NCI-H524 (cell line): ENCODE measurements at places on chromosomes 13 and 19.

DNA sequence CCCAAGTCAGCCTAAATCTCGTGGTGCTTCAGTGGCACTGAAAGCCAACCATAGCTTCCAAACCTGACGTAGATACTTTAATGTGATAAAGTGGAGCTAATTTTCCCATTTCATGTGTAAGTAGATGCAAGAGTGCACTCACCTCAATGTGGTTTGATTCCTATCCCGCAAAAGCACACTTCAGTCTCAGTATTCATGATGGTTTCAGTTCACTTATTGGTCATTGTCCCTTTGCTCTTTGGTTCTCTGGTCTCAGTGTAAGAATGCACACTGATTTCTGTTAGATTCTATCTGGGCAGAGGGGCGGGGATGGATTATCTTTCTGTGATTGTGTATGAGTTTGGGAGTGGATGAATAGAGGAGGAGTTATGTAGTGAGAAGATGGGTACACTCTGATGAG, 340.6 kb downstream of the KCNRG start:
- DNase-seq = no peak

DNA sequence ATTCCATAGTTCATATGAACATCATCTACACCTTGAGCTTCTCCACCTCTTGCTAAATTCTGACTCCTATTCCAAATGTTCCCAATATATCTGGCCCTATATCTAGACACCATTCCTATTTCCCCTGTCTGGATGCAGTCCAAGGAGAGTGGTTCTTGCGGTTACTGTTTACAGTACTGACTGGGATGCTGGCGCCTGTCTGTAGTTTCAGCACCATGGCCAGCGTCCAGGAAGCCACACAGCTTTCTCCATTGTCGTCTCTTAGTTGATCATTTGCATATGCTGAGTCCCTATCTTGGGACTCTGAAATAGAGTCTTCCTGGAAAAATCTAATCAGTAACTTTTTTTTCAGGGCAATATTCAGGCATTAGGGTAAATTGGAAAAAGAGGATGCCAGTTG, 14.9 kb downstream of the LAIR2 start:
- DNase-seq = no peak

DNA sequence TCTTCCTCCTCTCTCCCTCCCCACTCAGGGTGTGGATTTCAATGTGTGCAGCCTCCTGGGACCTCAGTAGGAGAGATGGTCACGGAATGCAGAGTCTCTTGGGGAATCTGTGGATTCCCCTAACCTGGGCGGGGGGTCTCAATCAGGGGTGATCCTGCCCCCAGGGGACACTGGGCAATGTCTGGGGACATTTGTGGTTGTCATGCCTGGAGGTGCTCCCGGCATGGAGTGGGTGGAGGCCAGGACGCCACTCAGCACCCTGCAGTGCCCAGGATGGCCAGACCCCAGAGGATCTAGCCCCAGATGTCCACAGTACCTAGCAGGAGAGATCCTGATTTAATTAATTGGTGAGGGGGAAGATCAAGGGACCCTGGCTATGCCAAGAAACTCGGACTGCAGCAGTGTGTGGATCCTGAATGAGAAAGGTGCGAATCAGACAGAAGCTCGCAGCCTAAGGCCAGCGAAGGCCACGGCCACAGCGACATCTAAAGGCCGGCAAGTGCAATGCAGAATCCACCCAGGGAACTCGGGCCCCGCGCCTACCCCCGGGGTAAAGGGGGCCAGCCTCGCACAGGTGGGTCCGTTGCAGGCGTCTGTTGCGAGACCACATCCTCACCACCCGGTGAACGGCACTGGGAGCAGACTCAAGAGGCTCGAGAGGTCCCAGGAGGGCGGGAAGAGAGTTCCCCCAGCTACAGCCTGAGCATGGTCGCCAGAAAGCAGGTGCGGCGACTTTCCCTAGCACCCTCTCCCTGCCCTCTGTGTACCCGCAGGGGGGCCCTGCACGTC, 88.8 kb downstream of the GNG7 start:
- no peak for DNase-seq

DNA sequence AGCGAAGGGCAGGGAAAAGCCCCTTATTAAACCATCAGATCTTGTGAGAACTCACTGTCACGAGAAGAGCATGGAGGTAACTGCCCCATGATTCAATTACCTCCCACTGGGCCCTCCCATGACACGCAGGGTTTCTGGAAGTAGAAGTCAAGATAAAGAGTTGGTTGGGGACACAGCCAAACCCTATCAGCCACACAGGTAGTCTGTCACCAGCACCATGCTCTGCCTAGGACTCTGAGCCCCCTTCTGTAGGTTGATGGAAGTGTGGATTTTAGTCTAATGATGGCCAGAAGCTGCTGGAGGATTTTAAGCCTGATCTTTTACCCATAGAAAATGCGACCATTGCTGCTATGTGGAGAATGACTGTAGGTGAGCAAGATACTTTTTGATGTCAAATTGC, 60.8 kb downstream of the ARHGEF7 start:
- no peak for DNase-seq

DNA sequence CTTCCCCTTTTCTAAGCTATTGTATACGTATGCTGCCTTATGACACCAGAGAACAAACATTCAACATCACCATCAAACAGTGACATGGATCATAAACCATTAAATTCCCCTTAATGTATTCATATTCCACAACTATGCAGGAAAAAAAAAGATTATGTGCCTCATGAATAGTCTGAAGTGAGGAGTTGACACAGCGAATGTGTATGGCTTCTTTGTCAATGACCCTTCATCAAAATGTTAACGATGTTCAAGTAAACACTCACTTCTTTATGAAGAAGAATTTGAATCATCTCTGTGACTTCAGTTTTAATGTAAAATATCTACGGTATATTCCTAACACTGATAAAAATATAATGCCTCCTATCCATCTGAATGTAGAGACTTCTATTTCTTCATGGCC, 44.6 kb downstream of the SMAD9 start:
- DNase-seq = no peak

DNA sequence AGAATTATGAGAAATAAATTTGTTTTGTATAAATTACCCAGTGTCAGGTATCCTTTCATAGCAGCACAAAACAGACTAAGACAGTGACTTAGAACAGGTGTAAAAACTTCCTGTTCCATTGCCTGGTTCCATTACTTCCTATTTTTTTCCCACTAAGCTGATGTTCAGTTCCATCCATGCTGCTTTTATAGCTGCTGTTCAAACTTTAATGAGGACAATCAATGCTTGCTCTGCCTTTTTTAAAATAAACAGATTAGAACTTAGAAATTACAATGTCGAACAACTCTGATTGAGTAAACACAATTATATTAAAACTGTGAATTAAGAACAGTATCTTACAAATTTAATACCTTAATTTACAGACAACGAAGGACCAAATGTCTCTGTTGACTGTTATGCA, 818.9 kb downstream of the OLFM4 start:
- no peak for DNase-seq

GRCh38 chr19:45670670-45671453, 2.8 kb downstream of the GIPR start:
- DNase-seq = no peak

DNA sequence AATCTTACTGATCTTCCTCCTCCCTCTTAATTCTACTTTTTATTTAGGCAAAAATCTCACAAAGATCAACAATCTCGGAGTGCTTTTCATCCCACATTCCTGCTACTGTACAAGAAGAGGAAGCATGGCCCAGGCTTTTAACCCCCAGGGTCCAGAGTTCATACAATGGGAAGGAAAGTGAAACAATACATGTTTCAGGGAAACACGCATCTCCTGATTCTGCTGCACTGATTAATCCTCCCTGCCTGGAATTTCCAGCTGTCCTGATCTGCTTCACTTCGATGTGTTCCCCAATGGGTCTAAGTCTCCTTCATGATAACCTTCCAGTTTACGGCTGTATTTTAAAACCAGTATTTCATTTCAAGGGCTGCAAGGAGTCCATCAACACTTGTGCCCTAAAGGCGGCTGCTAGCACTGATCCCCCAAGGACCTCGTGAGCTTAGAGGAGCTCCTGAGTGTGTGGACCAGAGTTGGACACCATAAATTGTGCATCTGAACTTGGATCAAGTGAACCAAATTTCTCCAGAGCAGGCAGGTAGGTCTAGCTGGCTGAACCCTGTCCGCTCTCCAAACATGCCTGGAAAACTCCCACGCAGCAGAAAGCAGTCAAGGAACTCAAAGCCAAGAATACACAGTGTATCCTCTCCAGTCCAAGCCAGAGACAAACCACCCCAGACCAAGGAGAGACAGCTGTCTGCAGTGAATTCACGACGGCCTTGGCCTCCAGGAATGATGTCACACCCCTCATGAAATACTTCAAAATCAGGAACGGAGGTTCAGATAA, 44.3 kb downstream of the COL4A1 start:
- no peak for DNase-seq

GRCh38 chr19:13034636-13035035, 39.4 kb downstream of the NFIX start:
- DNase-seq = no peak

DNA sequence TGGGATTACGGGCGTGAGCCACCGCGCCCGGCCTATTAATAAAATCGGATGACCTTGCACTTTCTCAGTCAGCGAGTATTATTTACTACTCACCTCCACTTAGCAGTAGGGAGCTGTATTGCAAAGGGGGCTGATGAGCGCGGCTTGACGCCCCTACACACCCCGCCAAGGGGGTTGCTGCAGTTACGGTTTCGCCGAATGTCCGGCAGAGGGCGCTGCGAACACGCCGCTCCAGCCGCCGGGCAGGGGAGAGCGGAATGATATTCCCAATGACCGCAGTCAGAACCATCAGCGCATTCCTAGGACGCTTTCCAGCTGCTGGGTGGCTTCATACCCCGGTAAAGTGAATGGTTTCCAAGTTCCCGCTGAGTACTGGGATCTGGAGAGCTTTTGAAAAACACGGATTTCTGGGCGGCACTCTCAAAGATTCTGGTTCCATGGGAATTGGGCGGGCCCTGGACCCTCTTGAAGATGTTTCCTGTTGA, 30.0 kb upstream of the TPT1 start:
- no peak for DNase-seq

DNA sequence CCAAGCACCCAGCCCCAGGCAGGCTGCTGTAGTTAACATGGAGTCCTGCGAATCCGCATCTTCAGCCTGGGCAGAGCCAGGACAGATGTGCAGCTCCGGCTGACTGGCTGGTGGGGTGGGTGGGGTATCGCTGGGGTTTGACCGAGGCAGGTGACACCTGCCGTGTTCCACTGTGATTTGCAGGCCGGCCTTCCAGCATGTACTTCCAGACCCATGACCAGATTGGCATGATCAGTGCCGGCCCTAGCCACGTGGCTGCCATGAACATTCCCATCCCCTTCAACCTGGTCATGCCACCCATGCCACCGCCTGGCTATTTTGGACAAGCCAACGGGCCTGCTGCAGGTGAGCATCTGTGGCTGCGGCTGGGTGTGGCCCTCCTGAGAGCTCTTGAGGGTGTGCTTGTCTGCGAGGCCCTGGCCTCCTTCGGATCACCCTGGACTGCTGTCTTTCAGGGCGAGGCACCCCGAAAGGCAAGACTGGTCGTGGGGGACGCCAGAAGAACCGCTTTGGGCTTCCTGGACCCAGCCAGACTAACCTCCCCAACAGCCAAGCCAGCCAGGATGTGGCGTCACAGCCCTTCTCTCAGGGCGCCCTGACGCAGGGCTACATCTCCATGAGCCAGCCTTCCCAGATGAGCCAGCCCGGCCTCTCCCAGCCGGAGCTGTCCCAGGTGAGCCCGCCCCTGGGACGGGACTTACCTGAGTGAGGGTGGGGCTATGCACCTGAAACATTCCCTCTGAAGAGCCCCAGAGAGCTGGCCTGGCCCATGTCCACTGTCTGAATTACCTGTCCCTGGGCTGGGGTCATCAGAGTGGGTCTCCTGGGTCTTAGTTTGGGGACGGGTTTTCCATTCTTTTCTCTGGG, 30.6 kb downstream of the CERS1 start:
- DNase-seq = no peak

DNA sequence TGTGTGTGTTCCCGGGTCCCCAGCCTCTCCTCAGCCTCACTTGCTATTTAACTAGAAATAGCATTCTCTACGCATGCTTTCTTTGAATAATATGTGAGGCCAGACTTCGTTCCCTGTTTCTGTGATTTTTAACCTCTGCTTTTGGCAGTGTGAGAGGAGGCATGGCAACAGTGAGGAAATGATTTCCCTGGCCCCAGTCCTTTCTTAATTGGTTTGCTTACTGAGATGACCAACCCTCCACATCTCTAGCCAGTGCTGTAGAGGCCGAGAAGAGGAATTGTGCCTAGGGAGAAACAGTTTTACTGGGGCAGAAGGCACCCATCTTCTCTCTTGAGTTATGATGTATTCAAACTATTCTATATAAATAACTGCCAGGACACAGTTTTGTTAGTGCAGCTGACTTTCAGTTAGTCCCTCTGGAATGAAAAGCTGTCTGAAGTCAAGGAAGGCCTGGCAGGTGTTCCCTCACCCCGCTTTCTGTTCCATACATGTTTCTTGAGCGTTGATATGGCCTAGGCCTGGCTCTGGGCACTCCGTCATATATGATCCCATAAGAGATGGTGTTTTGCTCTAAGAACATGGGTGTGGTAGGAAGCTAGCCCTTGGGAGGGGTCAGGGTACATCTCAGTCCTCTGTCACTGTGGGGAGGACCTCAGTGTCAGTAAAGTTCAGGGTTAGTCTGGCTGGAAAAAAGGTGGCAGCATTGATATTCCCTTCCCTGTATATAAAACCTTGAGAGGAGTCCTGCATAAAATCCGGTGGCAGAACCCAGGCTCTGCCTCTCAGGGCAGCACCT, 73.7 kb upstream of the NPAS1 start:
- no peak for DNase-seq

DNA sequence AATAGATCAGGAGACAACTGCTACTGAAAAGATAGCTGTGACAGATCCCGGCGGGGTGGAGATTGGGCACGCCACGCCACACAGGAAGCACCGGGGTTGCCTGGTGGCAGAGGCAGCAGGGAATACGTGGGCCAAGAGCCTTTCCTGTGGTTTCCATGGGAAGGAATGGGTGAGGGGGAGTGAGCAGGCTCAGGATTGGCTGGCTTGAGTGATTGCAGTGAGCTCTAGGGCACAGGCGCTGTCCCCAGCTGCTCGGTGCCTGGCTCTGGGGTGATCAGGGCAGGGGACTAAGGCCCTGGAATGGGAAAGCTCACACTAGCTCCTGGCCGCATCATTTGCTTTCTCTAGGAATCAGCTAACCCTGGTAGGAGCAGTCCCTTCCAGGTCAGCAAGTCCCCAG, 166.1 kb downstream of the USP12 start:
- peak; percentile 94 for DNase-seq

GRCh38 chr19:18418483-18419194, 559 bp upstream of the SSBP4 start:
- DNase-seq = peak; percentile 67

- DNase-seq = no peak
Measured at GRCh38 chr13:63305641-63306133, 1890.0 kb upstream of the PCDH20 start.

GRCh38 chr19:15443838-15444237, 5.9 kb downstream of the WIZ start:
- DNase-seq = no peak
